ENCODE measurements at places on chromosomes 2 and 18.

DNA sequence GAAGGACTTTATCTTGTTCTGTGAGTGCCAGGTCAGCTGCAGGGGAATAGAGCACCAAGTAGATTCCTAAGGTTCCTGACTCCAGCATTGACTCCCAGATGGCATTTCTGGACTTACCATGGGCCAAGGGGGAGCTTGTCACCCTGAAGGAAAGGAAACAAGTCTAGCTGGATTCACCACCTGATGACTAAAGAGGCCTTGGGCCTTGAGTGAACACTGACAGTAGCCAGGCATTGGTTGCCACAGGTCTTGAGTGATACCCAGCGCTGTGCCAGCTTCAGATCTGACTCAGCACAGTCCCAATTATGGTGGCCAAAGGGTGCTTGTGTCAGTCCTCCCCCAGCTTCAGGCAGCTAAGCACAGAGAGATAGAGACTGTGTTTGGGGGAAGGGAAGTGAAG is 40.1 kb upstream of the CAPN13 start:
- DNase-seq, result no peak

DNA sequence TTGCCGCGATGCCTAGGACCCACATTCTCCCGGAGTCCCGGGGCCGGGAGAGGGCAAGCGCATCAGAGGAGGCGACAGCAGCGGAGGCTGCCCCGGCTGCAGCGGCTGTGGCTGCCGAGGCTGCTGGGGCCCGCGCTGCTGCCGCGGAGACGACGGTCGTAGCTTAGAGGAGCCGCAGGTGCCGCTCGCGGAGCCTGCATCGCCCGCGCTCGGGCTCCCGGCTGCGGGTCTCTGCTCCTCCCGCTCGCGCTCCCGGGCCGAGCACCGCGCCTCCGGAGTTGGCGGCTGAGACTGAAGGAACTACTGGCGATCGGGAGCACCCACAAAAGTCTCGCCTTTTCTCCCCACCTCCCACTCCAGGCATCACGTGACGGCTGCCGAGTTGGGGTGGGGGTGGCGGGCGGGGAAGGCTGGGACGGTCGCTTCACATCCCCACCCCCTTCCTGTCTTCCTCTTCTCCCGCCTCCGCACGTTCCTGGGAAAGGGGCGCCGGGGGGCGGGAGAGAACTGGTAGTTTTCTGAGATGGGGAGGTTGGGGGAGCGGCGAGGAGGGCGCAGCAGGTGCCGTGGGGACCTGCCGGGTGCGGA is at the start of gene LYPD1:
LYPD1 (minus strand) TSS at position 298 of the 588 bp plus-strand sequence; CDS start at position 25, 273 bp downstream.
- no peak for DNase-seq

- DNase-seq, result no peak
These were observed 62.4 kb downstream of the INPP5D start for GRCh38 chr2:233122541-233122940.

- no peak for DNase-seq
These were observed 397.9 kb upstream of the RGPD4 start for GRCh38 chr2:107428781-107429180.

DNA sequence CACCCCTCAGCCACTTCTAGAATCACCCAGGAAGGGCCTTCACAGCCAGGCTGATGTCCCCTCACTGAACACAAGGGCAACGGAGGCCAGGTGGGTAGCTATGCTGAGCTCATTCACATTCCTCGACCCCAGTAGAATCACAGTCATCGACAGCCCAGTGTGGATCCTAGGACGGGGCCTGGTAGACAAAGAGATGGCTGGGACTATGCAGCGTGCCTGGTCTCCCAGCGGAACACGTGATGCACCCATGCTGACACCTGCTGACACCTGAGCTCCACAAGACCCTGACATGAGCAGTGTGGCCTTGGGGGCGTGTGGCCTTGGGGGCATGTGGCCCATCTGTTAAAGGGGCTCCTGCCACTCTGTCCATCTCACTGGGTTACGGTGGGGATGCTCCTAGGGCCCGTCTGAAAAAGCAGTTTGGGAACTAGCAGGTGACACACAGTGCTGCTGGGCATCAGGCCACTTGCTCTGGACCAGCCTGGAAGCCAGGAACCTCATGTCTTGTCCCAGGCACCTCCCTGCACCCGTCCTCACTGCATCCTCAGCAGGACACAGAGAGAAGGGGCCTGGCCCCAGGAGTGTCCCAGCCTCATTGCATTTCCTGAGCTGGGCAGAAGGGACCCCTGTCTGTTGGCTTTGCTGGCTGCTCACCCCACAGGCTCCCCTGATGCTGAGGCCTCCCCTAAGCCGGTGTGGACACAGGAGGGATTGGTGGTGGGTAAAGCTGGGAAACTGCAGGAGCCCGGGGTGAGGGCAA is 9.7 kb downstream of the ECEL1 start:
- peak; percentile 26 for DNase-seq

DNA sequence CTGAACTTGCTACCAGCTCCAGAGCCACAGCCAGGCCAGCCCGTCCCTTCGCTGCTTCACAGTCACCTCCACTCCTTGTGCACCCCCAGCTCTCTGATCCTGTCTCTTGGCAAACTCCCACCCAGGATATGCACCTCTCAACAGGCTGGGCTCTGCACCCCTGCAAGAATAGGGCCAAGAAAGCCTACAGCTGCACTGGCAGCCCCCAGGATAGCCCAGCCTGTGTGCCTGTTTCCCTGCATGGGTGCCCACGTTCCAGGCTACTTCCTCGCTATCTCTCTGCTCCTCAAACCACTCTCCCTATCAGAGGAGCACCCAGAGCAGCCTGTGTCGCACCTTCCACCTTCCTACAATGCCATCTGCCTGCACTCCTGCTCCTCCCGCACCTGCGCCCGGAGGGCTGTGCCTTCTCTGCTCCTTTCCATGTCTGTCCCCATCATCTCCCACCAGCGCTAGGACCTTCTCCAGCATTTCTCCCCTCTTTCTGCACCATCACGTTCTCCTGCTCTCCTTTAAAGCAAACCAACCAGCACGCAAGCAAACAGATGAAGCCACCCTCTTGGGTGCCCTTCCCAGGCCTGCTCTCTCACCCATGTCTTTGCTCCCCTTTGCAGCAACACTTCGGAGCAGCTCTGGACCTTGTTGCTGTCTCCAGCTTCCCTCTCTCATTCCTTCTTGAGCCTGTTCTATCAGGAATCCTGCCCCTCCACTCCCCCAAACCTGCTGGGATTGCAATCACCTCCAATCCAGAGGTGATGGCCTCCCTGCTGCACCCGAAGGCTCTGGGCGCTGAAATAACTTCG is 313.2 kb upstream of the HS6ST1 start:
- DNase-seq, result no peak

- DNase-seq, result no peak
These were observed 602.9 kb downstream of the ARHGAP15 start for GRCh38 chr2:143732076-143732475.
